ENCODE measurements at places on chromosomes 1 and 21.

DNA sequence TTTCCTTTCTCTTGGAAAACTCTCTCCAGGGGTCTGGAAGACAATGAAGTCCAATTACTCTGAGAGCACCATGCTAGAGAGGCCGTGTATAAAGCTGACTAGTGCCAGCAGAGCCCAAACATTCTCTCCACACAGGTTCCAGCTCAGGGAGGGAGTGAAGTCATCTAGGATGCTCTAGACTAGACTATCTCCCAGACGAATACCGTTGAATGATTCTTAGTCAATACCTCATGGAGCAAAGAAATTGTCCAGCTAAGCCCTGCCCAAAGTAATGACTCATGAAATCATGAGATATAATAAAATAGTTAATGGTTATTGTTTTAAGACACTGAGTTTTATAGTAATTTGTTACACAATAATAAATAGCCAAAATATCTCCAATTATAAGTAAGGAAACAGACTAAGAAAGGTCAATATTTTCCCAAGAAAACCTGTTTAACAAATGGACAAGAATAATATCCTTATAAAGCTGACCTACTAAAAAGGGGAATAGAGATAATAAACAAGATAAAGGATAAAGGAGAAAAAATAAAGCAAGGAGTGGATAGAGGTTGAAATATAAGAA, 163.9 kb upstream of the LRRC7 start:
- no peak for DNase-seq

- DNase-seq, result no peak
These were observed 665.5 kb downstream of the PTPRU start for GRCh38 chr1:29901624-29902325.

DNA sequence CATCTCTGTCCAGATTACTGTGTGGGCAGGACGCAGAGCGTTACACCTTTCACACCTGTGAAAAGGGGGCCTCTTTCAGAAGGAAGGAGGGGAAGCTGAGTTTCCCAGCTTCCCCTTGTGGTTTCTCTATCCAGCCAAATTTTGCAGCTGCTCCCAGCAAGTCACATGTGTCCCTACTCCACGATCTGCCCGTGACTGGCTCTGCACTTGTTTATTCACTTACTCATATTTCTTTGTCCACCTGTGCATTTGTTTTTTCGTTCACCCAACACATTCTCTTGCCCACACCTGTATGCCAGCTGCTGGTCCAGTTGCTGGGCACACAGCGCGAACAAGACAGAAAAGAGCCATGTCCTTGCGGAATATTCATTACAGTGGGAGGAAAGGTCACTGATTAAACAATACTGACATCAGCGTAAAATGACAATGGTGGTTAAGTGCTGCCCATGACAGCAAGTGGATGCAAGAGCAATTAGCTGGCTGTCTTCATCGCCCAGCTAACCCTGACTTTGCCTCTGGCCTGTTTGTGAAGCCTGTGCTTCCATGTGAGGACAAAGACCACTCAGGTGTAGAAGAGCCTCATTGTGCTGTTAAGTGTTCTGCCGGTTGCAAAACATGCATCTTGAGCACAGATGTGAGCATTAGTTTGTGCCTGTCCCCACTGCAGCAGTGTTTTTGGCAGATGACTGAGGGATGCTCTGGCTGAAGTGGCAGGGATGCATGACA, 28.6 kb upstream of the NEK2 start:
- DNase-seq, result no peak

GRCh38 chr1:101971304-101971703, 25.4 kb downstream of the OLFM3 start:
- DNase-seq, result no peak

- DNase-seq, result peak; percentile 48
These were observed 77.4 kb downstream of the STUM start for GRCh38 chr1:226625832-226626576.

- peak; percentile 92 for DNase-seq
These were observed 5.0 kb downstream of the AGT start for GRCh38 chr1:230708631-230709580.

Measured in Peyer's patch (tissue), 4 donors.